ENCODE measurements at places on chromosomes 7 and 10. TPM values are rescaled to one million over a fixed set of nuclear protein-coding genes. Genes with fewer than 3 reads are reported as not detected.

Gene TMEM184A
- 34.8 TPM for total RNA-seq

Gene PLOD3
- 83.7 TPM for total RNA-seq

DNA sequence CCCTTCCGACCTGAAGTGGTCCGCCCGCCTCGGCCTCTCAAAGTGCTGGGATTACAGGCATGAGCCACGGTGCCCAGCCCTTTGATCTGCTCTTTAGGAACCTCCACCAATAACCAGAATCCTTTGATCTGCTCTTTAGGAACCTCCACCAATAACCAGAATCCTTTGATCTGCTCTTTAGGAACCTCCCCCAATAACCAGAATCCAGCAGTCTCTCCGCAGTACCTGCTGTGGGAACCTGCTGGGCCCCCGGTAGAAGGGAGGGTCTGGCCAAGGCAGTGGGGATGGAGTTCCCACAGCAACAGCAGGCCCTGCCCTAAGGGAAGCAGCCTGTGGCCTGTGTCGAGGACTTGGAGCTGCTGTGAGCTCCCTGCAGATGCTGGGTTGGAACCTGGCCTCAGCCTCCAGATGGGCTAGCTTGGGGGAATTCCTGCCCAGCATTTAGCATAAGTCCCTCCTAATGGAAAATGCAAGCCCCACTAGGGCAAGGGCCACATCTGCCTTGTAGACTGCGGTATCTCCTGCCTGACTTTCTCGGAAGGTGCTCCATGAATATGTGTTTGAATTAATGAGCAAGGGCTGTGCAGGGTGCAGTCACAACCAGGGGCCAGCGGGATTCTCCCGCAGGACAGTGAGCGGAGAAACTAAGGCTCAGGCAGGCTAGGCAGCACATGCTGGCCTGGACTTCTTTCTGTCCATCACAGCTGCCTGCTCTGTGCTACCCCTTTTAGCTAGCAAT lies 165.8 kb downstream of the UBE2H start:
- no peak overlapping the region for H3K4me3 ChIP-seq
- no peaks in the 10 kb centered on the region for H3K27me3 ChIP-seq
- peaks cover 4% of the 10 kb centered on the region for H3K4me1 ChIP-seq
- no peak overlapping the region for H3K27ac ChIP-seq
- DNase-seq = no peak
- no peaks in the 10 kb centered on the region for H3K36me3 ChIP-seq

DNA sequence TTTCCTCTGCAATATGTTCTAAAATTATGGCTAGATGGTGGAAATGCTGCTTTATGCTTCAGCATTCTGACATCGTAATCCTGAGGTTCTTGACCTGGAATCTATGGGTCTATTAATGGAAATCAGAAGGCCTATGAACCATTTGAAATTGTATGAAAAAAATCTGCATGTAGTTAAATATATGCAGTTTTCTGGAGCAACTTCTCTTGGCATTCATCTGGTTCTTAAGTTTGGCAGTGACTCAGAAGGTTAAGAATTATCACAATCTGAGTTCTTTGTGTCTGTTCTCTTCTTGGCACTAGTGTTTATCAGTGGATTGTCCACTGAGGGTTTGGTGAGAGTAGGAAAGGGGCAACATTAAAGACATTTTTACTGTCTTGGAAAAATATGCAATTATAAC lies 71.1 kb upstream of the FZD1 start:
- no peak overlapping the region for H3K27ac ChIP-seq
- H3K36me3 ChIP-seq = no peaks in the 10 kb centered on the region
- no peak overlapping the region for H3K4me3 ChIP-seq
- H3K27me3 ChIP-seq = no peaks in the 10 kb centered on the region
- no peak for DNase-seq

- peaks cover 11% of the 10 kb centered on the region for H3K36me3 ChIP-seq
- no peak overlapping the region for H3K27ac ChIP-seq
- DNase-seq = no peak
- H3K4me3 ChIP-seq = no peak overlapping the region
Observed at GRCh38 chr7:129925416-129926002, 27.3 kb downstream of the UBE2H start.
